ENCODE measurements at places on chromosomes 6 and 20. TPM values are rescaled to one million over a fixed set of nuclear protein-coding genes. Genes with fewer than 3 reads are reported as not detected.

The TMEM217 gene
- total RNA-seq: 0.80 TPM

The TGM2 gene
- 467 TPM for total RNA-seq

The SPATA25 gene
- total RNA-seq: 0.23 TPM

The NCOA6 gene
- 19.8 TPM for total RNA-seq

The TAP1 gene
- total RNA-seq: 29.1 TPM

The MAS1 gene
- total RNA-seq: not detected

The TFAP2B gene
- not detected for total RNA-seq

The LPA gene
- total RNA-seq: not detected

The DEFB132 gene
- total RNA-seq: not detected

The TMC2 gene
- total RNA-seq: not detected

The ZNF391 gene
- total RNA-seq: 0.36 TPM

The CNBD2 gene
- 5.1 TPM for total RNA-seq

Measured in A549 treated with RU486 at 1 μM for 4 hours (cell line).